Epithelial cell of proximal tubule (primary cell): ENCODE measurements at places on chromosomes 12 and 14. TPM values are rescaled to one million over a fixed set of nuclear protein-coding genes. Genes with fewer than 3 reads are reported as not detected.

GRCh38 chr12:68871921-68872320 lies 61.0 kb downstream of the CPM start:
- DNase-seq, result no peak

- no peak for DNase-seq
These were observed 2.6 kb downstream of the PLA2G1B start for GRCh38 chr12:120324841-120325417.

DNA sequence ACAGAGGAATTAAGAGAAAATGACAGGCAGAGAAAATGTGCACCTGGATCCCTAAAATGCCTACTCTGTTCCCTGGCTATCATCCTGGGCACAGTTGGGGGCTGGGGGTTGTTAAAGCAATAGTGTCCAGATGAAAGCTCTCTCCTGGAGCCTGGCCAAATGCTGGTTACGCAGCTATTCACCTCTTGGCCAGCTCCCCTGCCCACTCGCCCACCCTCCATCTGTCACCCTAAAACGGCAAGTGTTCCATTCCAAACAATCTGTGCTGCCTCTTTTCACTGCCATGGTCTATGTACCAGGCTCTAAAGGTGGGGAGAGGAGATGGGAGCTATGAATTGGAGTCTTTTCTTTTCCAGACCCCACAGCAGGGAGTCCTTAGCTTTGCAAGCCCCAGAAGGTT lies 24.7 kb upstream of the NPFF start:
- no peak for DNase-seq

DNA sequence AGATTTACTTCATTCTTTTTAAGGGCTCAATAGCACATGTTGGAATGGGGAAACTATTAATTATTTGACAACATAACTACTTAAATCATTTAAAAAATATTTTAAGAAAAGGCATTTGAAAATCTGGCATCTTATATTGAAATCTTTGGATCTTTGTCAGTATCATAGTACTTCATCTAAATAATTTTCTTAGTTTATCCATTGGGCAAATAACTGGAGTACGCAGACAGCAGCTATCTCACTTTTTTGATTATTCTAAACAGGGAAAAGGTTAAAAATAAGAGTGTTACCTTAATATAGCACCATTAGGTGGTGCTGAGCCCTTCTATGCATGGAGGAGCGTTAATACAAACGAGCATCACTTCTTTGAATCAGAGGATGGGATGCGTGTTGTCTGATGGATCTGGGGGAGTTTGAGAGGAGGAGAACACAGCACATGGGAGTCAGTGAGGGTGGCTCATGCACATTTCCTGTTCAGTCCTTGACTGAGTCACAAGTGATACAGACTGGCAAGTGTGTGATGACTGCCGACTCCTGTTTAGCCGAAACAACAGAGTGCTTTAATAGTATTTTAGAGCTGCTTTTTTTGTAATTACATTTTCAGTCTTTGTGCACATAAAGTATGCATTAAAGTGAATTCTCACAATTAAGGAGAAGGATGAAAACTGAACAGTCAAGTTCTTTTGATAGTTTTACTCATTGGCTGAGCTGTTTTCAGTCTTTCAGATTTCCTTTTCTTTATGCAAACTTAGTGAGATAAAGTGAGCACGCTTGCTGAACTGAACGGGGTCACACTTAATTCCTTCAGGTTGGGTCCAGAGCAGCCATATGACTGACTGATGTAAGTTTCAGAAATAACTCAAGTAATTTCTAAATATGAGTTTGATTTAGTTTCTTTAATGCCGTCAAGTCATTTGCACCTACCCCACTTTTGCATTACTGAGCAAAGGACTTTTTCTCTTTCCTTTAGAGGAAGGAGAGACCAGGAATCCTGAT lies 92.7 kb downstream of the DIP2B start:
- no peak for DNase-seq

PSMC6 gene
- total RNA-seq, result 102 and 129 TPM in 2 replicates

PLD4 gene
- not detected in 2 replicates for total RNA-seq

- no peak for DNase-seq
These were observed 17.6 kb downstream of the MON2 start for GRCh38 chr12:62484233-62484632.

- no peak for DNase-seq
These were observed 17.6 kb upstream of the GPR68 start for GRCh38 chr14:91261986-91262549.

C12orf54 gene
- total RNA-seq, result not detected in 2 replicates

DNA sequence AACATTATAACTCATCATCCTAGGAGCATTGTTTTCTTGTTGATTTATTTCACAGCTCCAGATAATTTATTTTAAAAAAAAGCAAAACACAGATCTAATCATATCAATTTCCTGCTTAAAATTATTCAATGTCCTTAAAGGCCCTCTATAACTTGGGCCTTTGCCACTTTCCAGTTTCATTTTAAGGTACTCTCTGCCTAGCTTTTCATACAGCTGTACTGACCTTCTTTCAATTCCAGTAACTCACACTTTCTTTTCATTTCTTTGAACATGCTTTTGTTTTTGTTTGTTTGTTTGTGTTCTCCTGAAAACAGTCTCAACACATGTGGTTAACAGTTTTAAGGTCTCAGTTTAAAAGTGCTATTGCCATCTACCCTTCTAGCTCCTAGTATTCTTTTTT lies 281.9 kb downstream of the ACSS3 start:
- DNase-seq, result no peak

TMEM30B gene
- total RNA-seq, result 3.1 and 4.8 TPM in 2 replicates

DNA sequence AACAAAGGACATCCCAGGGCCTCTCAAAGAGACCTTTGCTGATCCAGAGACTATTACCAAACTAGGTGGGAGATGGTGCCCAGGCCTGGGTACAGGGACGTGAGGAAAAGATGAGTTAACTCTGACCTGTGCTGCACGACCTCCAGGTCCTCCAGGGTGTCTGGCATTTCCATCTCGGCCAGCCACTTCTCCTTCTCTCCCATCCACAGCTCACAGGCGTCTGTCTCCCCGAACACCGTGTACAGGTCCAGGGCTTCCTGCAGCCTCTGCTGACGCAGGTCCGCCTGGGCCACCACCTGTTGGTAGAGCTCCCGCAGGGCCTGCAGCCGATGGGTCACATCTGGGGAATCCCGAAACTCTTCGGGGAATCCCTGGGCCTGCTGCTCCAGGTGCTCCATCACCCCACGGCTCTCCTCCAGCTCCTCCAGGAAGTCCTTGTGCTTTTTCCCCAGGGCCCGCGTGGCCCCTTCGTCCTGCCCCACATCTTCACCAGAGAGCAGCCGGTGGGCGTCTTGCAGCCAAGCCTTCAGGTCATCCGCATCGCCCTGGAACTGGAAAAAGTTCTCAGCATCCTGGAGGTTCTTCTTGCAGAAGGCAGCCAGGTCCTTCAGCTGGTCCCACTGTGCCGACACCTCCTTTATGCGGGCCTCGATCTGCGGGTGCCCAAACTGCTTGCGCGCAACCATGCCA lies 86.7 kb downstream of the SPTB start:
- no peak for DNase-seq

GRCh38 chr12:57834086-57834876 lies 12.2 kb downstream of the CTDSP2 start:
- no peak for DNase-seq

- DNase-seq, result no peak
These were observed 143.4 kb downstream of the CHST11 start for GRCh38 chr12:104600036-104600712.

SLCO1B1 gene
- not detected in 2 replicates for total RNA-seq

DNA sequence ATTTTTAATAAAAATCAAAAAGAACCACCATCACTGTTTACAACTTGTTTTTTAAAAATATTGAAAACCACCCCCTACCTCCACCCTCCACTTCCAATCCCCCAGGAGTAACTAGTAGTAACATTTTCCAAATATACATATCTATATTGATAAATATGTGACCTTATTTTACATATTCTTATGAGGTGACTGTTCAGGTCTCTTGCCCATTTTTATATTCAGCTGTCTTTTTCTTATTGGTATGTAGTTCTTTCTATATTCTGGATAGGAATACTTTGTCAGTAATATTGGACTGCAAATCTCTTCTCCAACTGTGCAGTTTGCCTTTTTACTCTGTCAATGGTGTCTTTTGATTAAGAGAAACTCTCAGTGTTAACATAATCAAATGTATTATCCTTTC lies 59.0 kb upstream of the EIF5 start:
- DNase-seq, result no peak

DNA sequence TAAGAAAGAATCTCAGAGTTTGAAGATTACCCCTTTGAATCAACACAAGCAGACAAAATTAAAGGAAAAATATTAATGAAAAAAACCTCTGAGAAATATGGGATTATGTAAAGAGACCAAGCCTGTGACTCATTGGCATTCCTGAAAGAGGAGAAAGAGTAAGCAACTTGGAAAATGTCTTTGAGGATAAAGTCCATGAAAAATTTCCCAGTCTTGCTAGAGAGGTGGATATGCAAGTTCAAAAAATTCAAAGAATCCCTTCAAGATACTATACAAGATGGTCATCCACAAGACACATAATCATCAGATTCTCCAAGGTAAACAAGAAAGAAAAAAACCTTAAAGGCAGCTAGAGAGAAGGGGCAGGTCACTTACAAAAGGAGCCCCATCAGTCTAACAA lies 13.3 kb downstream of the SLCO1B1 start:
- DNase-seq, result no peak

- no peak for DNase-seq
These were observed 121.9 kb upstream of the SLC35F4 start for GRCh38 chr14:57987596-57988300.

GRCh38 chr14:52551696-52552062 lies 626 bp downstream of the TXNDC16 start:
- DNase-seq, result no peak

NUAK1 gene
- total RNA-seq, result 15.6 and 34.5 TPM in 2 replicates

DNA sequence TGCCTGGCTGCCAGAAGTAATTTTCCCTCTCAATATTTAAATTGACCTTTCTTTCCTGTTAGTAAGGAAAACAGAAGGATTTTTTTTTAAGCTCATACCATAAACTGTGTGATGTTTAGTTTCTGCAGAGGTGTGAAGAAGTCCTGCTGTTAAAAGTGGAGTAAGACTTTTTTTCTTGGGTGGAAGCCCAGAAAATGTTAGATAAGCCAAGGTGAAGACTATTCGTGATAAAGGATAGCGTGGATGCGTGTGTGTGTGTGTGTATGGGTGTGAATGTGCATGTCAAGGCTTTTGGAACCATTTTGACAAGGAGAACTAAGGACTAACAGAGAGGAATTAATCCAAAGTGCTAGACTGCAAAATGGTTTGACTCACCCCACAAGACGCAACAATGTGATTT lies 152.9 kb upstream of the SEL1L start:
- DNase-seq, result no peak

DNA sequence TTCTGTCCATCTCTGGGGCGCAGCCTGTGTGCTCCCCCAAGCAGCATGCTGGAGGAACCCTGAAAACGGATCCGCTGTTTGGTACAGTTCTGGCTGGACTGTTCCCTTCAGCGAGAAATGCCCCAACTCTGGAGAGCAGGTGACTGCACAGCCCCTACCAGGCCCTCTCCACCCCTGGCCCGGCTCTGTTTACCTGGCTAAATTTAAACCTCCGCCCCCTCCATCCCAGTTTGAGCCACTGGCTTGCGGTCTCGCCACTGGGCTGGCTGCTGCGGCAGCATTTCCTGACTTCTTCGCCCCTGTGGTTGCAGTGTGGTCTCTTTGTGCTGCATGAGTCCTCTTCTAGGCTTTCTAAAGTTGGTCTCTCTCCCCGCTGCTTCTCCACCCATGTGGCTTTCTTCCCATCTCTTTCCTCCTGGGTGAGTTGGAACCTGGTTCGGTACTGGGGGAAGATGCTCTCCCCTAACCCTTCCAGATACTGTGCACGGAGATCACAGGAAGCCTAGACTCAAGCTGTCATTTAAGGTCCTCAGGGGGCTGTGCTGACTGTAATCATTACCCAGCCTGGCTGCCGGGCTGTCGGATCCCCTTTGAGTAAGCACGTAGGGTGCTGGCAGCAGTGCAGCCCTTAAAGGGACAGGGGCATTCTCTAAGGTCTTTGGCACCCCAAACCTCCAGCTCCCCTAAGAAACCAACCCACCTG lies 60.6 kb downstream of the FBXL14 start:
- DNase-seq, result no peak

DNA sequence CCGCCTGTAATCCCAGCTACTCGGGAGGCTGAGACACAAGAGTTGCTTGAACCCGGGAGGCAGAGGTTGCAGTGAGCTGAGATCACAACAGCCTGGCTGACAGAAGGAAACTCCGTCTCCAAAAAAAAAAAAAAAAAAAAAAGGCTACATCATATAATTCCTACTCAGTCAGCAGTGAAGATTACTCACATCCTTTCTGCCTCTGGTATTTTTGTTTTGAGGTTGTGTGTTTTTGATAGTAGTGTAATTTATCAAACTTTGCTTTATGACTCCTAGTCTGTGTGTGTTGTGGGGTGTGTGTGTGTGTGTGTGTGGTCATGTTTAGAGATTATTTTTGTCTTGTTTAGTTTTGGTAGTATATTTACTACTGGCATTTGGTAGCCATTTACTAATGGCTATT lies 29.8 kb upstream of the DLGAP5 start:
- DNase-seq, result peak; percentile 20

DNA sequence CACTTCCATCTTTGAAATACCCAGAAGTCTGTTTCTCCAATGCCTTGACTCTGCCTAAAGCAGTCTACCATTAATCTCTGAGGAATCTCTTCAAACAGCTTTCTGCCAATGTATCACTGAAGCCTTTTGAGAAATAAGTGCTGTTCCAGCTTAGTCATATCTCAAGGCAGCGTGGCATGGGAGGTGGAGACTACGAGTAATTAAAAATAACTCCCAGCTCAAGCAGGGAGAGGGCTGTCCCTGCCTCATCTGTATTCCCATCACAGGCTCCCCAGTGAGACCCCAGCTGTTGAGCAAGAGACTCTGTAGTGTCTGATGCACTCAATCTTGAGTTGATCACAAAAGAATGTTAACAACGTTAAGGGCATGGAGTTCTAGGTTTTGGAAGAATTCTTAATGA lies 700.6 kb downstream of the DIO2 start:
- DNase-seq, result peak; percentile 35

- DNase-seq, result no peak
These were observed 29.3 kb downstream of the PRKCH start for GRCh38 chr14:61350427-61351270.

- no peak for DNase-seq
These were observed 100.2 kb downstream of the SRGAP1 start for GRCh38 chr12:63944586-63945228.

TGFB3 gene
- 0.36 and 1.3 TPM in 2 replicates for total RNA-seq

DNA sequence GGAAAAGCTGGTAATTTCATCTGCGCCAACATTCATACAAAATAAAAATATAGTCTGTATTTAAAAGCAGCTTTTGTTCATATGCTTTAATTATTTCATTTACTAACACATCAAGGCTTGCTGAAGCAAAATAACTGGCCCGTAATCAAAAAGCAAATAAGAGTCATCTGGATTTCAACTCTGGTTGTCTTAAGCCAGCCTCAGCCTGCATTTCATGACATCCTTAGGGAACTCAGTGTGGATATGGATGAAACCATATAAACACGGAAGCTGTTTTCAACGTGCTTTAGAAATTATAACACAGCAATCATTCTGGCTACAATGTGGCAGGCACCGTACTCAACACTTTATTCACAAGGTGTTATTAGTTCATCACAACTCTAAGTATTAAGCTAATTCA lies 852 bp downstream of the COX16 start:
- no peak for DNase-seq

DNA sequence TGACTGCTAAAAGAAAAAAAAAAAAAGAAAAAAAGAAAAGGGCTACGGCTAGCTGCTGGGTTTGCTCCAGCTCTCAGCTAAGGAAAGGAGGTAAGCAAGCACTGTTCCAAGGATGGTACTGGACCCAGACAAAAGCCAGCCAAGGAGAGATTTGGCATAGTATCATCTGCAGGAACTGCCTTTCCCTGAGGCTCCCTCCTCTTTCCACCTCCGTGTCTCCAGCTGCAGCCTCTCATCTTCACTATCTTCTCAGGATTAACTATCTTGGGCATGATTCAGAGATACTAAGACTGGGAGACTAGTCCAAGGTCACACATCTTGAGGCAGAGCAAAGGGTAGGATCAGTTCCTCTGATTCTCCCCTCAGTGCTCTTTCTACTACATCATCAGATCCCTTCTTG lies 6.0 kb downstream of the KITLG start:
- DNase-seq, result no peak
